Activated T-helper 1 cell treated with anti-CD3 and anti-CD28 coated beads, Interleukin-2, amount 50 U/mL, for 16 hours (primary cell): ENCODE measurements at places on chromosomes 5 and 9.

DNA sequence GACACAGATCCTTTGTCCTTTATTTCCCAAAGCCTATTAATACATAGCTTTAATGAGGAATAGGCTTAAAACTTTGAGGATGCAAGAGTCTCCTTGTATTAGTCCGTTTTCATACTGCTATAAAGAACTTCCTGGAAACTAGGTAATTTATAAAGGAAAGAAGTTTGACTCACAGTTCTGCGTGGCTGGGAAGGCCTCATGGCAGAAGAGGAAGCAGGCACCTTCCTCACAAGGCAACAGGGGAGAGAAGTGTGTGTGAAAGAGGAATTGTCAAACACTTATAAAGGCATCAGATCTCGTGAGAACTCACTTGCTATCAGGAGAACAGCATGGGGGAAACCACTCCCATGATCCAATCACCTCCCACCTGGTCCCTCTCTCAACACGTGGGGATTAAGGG lies 5.4 kb upstream of the CLK4 start:
- no peak for DNase-seq

DNA sequence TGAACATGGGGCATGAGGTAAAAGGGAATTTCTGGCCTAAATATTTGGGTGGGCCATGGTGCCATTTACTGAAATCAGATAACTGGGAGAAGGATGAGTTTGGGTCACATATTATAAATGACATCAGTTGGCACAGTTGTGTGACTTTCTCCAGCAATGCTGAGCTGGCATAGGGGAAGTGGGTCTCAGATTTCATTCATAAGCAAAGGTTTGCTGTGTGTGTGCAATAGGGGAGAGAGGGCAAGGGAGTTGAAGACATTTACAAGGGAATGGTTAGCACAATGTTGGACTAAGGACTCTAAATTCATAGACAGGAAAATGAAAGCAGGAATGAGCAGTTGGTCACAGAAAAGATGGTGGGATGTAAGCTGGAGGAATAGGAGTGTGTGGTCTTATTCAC lies 47.8 kb upstream of the KLF9 start:
- no peak for DNase-seq

DNA sequence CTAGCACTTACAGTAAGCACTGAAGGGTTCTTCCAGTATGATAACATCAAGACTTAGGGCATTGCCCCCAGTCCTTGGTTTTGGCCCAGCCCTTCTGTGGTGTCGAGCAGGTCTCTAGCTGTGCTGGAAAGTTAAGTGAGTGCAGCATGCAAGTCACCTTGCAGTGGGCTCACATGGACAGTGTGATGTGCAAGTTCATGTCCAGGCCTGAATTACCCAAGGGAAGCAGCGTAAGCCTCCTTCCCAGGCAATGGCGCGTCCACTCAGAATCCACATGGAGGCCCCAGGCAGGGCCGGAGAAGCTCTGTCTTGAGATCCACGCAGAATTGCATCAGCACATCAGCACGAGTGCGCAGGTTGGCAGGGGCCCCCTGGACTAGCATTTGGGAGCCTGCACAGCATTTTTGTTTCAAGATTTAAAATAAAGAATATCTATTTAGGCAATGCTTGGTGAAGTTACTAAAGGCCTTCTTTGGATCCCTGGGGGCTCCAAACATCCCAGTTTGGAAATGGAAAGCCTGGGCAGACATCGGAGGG lies 108.4 kb upstream of the ALDH1B1 start:
- no peak for DNase-seq

- no peak for DNase-seq
These were observed 10.6 kb upstream of the CSNK1A1 start for GRCh38 chr5:149561848-149562247.

GRCh38 chr9:90445391-90445790 lies 197.2 kb downstream of the DIRAS2 start:
- no peak for DNase-seq

DNA sequence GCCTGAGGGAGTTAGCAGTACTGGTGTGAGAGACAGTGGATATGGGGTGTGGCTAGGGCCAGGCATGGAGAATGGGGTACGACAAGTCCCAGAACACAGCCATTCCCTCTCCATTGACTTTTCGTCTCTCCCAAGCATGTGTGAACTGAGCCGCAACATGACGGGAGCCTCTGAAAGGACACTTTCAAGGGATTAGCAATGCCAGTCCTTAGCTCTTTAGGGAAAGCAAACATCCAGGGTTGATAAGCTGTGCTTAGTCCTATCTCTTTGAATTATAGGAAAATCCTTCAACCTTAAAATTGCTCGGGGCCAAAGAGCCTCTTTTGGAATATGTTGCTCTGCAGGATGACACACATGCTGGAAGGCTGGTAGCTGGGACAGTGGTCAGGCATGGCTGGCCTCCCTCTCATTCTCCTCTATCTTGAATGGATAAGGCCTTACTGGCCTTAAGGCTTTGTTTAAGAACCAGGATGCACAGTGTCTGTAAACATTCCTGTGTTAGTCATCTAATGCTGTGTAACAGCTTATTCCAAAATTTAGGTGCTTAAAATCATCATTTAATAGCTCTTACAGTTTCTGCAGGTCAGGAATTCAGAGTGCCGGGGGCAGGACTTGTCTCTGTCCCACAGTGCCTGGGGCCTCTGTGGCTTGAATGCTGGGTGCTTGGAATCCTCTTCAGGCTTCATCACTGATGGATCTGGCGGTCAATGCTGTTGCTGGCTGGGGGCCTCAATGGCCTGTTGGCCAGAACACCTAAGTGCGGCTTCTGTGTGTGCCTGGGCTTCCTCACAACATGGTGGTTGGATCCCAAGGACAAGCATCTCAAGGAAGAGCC lies 95.3 kb downstream of the PTTG1 start:
- no peak for DNase-seq

GRCh38 chr9:94082553-94082952 lies 1.7 kb upstream of the PTPDC1 start:
- no peak for DNase-seq

DNA sequence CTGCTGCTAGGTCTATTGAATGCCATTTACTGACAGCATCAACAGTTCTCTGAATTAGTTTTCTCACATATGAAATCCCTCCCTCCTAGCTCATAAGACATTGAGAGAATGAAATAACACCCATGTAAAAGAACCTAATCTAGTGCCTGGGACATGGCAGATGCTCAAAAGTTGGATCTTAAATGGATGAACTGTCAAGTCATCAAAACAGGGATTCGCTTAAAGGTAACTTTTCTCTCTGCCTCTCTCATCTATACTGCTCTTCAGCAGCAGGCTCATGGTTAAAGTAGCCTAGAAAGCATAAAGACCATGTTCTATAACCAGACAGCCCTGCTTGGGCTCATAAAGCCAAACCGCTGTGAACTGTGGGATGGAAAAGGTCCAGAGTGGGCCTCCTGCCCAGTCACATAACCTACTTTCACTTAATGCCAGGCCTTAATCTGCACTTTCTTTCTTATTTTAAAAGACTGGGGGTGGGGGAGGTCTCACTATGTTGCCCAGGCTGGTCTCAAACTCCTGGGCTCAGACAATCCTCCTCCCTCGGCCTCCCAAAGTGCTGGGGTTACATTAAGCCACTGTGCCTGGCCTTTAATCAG lies 3.7 kb downstream of the TMEM245 start:
- no peak for DNase-seq

GRCh38 chr5:14249258-14250082 lies 106.3 kb downstream of the TRIO start:
- DNase-seq = no peak

- no peak for DNase-seq
These were observed 703 bp downstream of the ISCA1 start for GRCh38 chr9:86281593-86282076.
